ENCODE measurements at places on chromosomes 3 and 15. TPM values are rescaled to one million over a fixed set of nuclear protein-coding genes. Genes with fewer than 3 reads are reported as not detected.

WNT5A gene
- total RNA-seq: 25.0 TPM

DNA sequence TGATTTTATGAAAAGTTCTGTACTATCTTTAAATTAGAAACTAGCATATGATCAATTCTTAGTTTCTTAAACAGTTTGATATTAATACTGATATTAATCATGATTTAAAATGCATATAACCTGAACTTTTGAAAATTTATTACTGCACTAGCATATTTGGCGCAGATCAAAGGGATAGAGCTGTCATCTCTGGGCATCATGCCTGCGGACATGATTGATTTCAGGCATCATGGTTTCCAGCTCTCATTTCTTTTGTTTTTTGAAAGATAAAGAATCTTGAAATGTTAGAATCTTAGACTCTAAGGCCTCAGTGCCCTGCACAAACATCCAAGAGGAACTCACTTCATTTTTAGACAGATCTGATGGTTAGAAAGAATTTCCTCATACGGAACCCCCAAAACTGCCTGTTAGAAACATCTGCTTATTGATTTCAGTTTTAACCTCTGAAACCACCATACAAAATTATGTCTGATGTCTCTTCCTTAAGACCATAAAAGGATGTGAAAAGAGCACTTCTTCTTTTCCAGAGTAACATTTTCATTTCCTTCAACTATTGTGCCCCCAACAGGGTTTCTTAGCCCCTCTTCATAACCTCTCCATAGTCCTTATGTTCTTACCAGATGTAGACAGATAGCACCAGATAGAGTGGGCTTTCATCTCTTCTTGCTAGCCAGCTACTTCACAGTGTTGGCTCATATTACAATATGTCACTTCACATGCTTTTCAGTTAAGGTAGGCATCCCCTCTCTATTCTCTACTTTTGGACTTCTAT is 110.8 kb downstream of the BBX start:
- no peaks in the 10 kb centered on the region for H3K27me3 ChIP-seq
- no peak for DNase-seq
- no peak overlapping the region for H3K27ac ChIP-seq
- no peaks in the 10 kb centered on the region for H3K36me3 ChIP-seq

- DNase-seq: no peak
- H3K4me1 ChIP-seq: no peaks in the 10 kb centered on the region
- no peaks in the 10 kb centered on the region for H3K27me3 ChIP-seq
- no peak overlapping the region for H3K4me3 ChIP-seq
- no peak overlapping the region for H3K27ac ChIP-seq
Measured at GRCh38 chr3:170808041-170808440, 62.0 kb downstream of the RPL22L1 start.

DNA sequence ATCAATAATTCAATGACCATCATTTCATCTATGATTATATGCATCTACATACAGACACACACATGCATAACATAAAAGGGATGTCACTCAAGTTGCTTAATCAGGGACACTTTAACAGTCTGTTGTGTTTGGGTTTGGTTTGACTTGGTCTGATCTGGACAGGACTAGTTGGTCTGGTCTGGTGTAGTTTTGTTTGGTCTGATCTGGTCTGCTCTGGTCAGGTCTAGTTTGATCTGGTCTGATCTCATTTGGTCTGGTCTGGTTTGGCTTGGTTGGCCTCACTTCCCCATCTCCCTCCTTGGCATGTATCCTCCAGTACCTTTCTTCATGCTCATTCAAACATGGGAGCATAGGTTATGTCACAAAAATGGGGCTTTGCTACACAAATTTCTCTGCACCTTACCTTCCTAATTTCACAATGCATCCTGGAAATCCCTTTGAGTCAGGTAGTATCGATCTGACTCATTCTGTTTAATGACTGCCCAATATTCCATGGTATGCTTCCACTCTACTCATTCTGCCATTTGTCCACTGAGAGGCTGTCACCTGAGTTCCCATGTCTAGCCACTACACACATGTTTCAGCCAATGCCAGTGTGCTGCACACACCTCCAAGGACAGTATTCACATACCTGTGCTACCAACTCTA is 73.0 kb upstream of the TPM1 start:
- no peaks in the 10 kb centered on the region for H3K36me3 ChIP-seq
- no peak overlapping the region for H3K4me3 ChIP-seq
- no peaks in the 10 kb centered on the region for H3K4me1 ChIP-seq
- no peak for DNase-seq

DNA sequence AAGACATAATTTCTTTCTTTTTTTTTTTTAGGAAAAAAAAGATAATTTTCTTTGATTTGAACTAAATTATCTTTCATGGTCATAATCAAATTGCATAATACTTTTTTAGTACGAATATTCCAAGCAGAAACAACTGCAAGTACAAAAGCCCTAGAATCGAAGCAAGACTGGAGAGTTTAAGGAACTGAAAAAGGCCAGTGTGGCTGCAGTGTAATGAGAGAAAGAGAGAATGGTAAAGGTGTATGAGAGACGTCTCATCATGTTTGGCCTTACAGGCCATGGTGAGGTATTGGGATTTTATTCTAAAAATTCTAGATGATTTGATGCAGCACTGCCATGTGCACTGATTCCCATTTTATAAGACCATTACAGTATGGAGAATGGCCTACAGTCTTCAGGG is 180.9 kb downstream of the SUCNR1 start:
- no peaks in the 10 kb centered on the region for H3K4me1 ChIP-seq
- no peak overlapping the region for H3K27ac ChIP-seq
- H3K36me3 ChIP-seq: no peaks in the 10 kb centered on the region
- H3K27me3 ChIP-seq: no peaks in the 10 kb centered on the region
- no peak overlapping the region for H3K4me3 ChIP-seq

TRAK1 gene
- total RNA-seq: 35.3 TPM

GRCh38 chr15:92728266-92728665 is 72.7 kb upstream of the FAM174B start:
- no peak overlapping the region for H3K4me3 ChIP-seq
- no peak for DNase-seq
- H3K27ac ChIP-seq: no peak overlapping the region
- H3K36me3 ChIP-seq: no peaks in the 10 kb centered on the region
- no peaks in the 10 kb centered on the region for H3K4me1 ChIP-seq

DNA sequence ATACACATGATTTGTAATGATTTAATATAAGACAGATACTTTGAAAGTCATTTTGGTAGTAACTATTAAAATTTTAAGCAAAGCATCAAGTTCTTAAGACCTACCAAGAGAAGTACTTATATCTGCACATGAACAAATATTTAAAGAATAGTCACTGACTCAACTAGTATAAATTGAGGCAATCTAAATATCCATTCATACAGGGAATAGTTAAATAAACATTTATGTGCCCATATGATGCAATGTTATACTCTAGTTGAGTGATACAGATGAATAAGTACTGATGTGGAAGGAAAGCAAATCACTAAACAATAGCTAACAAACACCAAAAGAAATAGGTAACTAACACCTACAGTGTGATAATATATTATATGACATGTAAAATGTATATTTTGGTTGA is 527.7 kb downstream of the EPHA3 start:
- DNase-seq: no peak
- H3K4me3 ChIP-seq: no peak overlapping the region
- H3K27ac ChIP-seq: no peak overlapping the region
- H3K27me3 ChIP-seq: no peaks in the 10 kb centered on the region
- H3K4me1 ChIP-seq: no peaks in the 10 kb centered on the region
- no peaks in the 10 kb centered on the region for H3K36me3 ChIP-seq

DNA sequence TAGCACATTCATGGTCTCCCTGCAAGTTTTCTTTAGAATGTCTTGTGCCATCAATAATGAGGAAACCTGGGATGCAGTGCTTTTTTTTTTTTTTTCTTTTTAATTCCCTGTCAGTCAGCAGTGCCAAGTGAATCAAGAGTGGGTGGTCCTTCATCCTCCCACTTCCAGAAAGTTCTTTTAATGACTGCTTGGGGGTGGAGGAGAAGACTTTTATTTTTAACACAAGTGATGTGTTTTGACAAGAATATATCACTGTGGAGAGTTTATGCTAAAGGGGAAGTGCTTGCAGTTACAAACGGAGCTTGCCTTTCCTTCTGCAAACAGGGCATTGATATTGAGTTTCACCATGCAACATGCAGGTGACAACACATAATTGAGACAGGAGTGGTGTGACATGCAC is 69.7 kb downstream of the CACNA2D3 start:
- no peak overlapping the region for H3K4me3 ChIP-seq
- no peak overlapping the region for H3K27ac ChIP-seq
- H3K27me3 ChIP-seq: no peaks in the 10 kb centered on the region
- peaks cover 3% of the 10 kb centered on the region for H3K4me1 ChIP-seq
- DNase-seq: no peak
- H3K36me3 ChIP-seq: no peaks in the 10 kb centered on the region

- no peaks in the 10 kb centered on the region for H3K4me1 ChIP-seq
- no peak overlapping the region for H3K4me3 ChIP-seq
- no peak for DNase-seq
- H3K27ac ChIP-seq: no peak overlapping the region
Measured at GRCh38 chr3:77475507-77475906, 435.6 kb downstream of the ROBO2 start.

DNA sequence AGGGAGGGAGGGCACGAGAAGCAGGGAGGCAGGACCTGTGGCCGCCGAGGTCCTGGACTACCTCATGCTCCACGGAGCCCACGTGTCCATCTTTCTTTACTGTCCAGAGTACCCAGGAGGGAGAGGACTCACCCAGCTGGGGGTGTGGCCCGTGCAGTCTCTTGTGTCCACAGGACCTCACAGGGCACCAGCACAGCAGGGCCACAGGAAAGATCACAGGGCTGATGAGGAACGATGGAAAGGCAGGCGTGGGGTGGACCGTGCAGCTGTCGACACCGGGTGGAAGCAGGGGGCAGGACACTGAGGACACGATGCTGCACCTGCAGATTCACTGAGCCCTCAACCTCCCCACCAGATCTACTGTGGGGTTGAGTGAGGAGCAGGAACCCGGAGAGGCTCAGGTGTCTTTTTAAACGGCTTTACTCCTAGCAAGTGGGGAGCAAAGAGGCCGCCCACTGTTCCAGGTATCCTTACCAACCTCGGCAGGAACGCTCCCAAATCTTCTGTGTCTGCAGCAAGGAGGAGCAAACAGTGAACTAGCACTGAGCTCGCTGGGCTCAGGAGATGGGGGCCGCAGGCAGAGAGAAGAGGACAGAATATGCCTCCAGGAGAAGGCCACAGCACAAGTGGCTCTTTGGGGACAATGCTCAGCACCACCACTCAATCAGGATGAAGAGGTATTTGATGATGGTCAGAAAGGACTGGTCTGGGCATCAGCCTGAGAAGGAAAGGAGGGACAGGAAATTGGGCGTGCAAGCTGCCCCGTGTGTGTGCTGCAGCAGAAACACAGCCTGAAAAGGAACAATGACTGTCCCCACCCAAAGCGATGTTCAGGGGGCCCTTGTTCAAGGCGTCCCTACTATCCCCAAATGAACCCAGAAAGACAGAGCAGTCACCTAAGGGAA is 198.8 kb downstream of the XXYLT1 start:
- H3K27me3 ChIP-seq: no peaks in the 10 kb centered on the region
- no peak for DNase-seq
- peaks cover 31% of the 10 kb centered on the region for H3K36me3 ChIP-seq
- H3K27ac ChIP-seq: no peak overlapping the region
- H3K4me1 ChIP-seq: peaks cover 11% of the 10 kb centered on the region

- H3K36me3 ChIP-seq: peaks cover 3% of the 10 kb centered on the region
- H3K4me3 ChIP-seq: no peak overlapping the region
- no peak for DNase-seq
- H3K27ac ChIP-seq: no peak overlapping the region
- no peaks in the 10 kb centered on the region for H3K27me3 ChIP-seq
Measured at GRCh38 chr15:65867244-65867643, 2.0 kb upstream of the RAB11A start.

ILDR1 gene
- 0.11 TPM for total RNA-seq

DNA sequence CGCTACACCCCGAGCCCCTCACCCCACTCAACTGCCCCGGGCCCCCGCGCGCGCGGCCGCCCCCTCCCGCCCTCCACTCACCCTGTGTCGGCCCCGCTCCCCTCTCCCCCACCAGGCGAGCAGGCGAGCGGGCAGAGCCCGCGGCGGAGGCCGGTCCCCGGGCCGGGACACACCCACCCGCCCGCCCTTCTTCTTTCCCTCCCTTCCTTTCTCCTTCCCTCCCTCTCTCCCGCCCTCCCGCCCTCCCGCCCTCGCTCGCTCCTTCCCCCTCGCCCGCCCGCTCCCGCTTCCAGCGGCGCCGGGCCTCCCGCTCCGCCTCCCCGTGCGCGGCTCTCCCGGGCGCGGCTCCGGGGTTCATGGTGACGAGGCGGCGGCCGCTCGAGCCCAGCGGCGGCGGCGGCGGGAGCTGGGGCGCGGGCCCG is at the start of gene CTDSPL:
Gene CTDSPL, plus strand, starts transcription at position 261 of the 422 bp plus-strand sequence. CDS start 320 bp downstream, outside the sequence.
- peak within 1 kb of the TSS; percentile 88 for H3K27ac ChIP-seq
- peaks cover 3% of the 10 kb centered on the region for H3K36me3 ChIP-seq
- DNase-seq: peak; percentile 29
- H3K4me1 ChIP-seq: peaks cover 31% of the 10 kb centered on the region
- peak within 1 kb of the TSS; percentile 78 for H3K4me3 ChIP-seq

- H3K36me3 ChIP-seq: no peaks in the 10 kb centered on the region
- no peak for DNase-seq
- H3K4me3 ChIP-seq: no peak overlapping the region
Measured at GRCh38 chr3:108293858-108294257, 2.5 kb upstream of the HHLA2 start.

CCR9 gene
- total RNA-seq: 2.0 TPM

BLM gene
- total RNA-seq: 9.4 TPM

- H3K4me3 ChIP-seq: no peak overlapping the region
- no peaks in the 10 kb centered on the region for H3K27me3 ChIP-seq
- H3K4me1 ChIP-seq: peaks cover 9% of the 10 kb centered on the region
- DNase-seq: no peak
- H3K36me3 ChIP-seq: no peaks in the 10 kb centered on the region
- H3K27ac ChIP-seq: no peak overlapping the region
Measured at GRCh38 chr15:88487178-88487795, 19.8 kb downstream of the MRPS11 start.

DNA sequence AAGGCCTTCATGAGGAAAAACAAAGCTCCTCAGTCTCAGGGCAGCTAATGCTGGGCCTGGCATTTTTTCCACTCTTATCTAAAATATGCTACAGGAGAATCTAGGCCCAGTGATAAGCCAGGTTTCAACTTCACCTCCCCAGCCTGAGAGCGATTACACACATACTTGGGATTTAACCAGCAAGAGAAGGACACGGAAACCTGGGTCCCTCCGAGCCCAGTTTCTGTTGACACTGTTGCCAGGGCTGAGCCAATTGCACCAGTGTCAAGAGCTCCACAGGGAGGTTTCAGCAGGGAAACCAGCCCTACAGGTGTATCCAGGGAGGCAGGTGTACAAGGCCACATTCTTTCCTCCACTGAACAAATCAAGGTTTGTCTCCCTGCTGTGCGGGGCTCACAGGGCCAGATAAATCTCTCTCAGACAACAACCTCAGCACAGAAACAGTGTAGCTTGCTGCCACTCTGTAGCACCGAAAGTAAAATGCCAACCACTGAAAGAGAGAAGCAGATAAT is 85.4 kb downstream of the MAGI1 start:
- no peaks in the 10 kb centered on the region for H3K27me3 ChIP-seq
- no peaks in the 10 kb centered on the region for H3K36me3 ChIP-seq
- DNase-seq: peak; percentile 51
- peaks cover 19% of the 10 kb centered on the region for H3K4me1 ChIP-seq
- no peak overlapping the region for H3K4me3 ChIP-seq

All from spinal cord (tissue), 10 donors.